NCI-H524 treated with DMSO at 0.1 percent for 48 hours (cell line): ENCODE measurements at places on chromosomes 5 and 9.
A peak's percentile ranks its signal among the peaks of the same experiment; 100 is the strongest.

GRCh38 chr9:9924376-9924775 is 688.4 kb downstream of the PTPRD start:
- DNase-seq, result no peak

GRCh38 chr5:125042261-125042890 is 295.9 kb upstream of the ZNF608 start:
- DNase-seq, result no peak

DNA sequence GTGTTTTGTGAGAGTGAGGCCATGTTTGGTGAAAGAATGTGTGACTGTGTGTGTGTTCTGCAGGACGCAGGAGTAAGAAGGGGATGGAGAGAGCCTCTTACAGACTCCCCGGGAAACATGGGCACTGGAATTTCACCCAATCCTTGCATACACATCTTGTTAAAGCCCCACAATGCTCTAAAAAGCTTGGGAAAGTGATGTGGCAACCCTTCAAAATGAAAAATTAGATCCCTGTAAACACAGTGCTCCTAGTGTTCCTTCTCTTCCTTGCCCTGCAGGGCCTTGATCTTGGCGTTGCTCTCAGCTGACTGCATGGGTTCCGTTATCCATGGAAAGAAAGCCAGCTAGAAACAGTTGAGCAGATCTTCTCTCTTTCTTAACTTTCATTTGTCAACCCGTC is 701.7 kb downstream of the SEMA5A start:
- DNase-seq, result no peak

GRCh38 chr9:93244101-93244500 is 60.2 kb downstream of the WNK2 start:
- peak; percentile 50 for DNase-seq

DNA sequence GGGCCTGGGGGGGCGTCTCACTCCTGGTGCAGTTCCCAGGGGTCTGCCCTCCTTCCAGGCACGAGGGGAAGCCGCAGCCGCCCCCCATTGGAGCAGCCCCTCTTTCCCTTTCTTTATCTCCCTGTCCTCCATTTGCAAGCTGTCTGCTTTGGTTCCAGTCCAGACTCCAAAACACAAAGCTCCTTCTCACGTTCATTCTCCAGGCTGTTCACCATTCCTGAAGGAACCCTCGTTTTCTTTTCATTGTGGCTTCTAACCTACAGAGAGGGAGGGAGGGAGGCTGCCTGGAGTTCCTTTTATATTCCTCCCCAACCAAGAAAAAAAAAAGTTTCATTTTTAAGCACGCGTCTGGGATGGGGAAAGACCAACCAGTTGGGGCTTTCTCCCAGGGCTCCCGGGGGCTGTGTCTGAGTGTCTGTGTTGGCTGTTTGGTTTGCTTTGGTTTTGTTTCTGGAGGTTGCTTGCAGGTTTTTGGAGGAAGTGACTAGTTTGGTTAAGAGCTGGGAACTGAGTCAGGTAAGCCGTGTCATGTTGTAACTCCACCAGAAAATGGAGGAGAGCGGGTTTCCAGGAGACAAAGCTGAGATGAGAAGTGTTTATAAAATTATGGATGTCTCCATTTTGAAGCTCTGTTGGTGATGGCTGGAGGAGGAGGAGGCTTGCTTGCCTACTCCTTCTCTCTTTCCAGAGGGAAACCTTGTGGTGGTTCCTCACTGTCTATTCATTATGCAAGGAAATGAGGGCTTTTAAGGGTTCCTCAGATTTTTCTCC is 1.6 kb downstream of the ZNF462 start:
- no peak for DNase-seq

DNA sequence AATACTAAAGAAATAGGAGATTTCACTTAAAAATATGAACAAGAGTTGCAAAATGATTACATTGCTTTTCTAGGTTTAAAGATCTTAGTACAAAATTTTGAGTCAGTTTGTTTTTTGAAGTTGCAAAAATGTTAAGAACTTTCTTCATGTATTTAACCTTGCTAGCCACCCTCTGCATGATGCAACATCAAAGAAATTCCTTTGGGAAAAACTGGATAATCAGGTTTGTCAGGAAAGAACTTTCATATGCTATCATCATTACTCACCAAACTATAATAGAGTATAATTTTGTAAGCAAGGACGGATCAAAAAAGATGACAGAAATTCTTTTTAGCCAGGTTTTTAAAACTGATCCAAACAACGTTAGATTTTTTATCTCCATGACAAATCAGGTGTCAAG is 116.9 kb upstream of the MRPS30 start:
- no peak for DNase-seq

GRCh38 chr5:90557871-90558270 is 726 bp upstream of the ADGRV1 start:
- DNase-seq, result no peak

DNA sequence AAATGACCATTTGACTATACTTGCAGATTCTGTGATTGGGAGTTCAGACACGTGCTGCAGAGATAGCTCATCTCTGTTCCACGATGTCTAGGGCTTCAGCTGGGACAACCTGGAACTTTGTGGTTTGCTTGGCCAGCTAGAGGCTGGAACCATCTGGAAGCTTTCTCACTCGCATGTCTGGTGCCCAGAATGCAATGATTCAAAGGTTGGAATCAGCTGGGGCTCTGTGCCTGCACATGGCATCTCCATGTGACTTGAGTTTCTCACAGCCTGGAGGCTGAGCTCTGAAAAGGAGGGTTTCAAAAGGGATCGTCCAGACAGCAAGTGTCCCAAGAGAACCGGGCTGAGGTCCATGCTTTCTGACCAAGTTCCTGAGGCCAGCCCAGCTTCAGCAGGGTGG is 465.2 kb downstream of the GADD45G start:
- DNase-seq, result no peak

GRCh38 chr5:165914456-165914855 is 2377.0 kb upstream of the WWC1 start:
- no peak for DNase-seq

DNA sequence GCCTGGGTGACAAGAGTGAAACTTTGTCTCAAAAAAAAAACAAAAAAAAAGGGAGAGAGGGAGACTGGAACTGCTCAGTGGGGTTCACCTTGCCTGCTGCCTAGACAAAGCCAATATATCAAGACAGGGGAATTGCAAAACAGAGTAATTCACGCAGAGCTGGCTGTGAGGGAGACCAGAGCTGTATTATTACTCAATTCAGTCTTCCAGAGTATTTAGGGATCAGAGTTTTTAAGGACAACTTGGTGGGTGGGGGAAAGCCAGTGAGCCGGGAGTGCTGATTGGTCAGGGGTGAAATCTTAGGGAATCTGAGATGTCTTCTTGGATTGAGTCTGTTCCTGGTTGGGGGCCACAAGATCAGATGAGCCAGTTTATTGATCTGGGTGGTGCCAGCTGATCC is 25.6 kb upstream of the SPIN1 start:
- no peak for DNase-seq

GRCh38 chr9:68780720-68781119 is 75.7 kb downstream of the PIP5K1B start:
- DNase-seq, result no peak

GRCh38 chr5:15183520-15183919 is 311.9 kb upstream of the ANKH start:
- DNase-seq, result no peak

GRCh38 chr5:103389846-103390245 is 131.3 kb downstream of the MACIR start:
- DNase-seq, result no peak

DNA sequence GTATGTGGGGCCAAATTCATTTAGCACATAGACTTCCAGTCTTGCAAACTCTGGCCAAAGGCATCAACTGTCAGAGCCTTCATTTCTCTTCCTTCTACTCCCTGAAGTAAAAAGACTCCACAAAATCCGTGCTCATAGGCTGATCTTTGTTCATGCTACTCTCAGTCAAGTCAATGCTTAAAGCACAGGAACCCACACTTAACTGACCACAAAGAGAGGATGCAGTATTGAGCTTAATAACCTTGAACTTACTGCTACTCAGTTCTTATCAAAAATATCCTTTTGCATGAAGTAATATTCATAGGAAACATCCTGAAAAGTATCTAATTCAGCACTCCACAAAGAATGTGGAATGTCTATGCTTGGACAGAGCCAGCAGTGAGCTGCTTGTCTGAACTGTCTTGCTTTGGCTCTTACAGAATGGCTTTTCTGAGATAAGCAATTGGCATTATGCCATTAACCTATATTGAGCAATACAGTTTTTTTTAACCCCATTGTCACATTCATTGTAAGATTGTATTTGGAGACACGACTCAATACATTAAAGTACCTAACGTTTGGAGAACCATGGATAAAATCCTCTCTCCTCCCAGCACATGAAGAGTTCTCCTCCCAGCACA is 21.7 kb downstream of the LPAR1 start:
- no peak for DNase-seq

DNA sequence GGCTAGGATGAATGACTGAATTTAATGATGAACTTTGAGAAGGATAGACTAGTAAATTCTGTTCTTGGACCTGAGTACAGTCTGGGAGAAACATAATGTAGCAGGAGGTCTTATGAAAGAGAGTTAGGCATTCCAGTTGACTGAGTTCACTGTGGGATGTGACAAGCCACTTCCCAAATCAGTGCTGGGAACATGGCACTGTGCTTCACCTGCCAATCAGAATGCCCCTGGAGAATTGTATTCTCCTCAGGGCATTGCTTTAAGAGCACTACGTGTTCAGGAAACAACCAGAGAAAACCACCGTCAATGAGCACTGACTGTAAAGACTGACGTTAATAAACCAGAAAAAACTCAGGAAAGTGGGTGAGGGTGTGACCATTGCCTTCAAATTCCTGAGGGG is 1.2 kb downstream of the CCDC107 start:
- no peak for DNase-seq

DNA sequence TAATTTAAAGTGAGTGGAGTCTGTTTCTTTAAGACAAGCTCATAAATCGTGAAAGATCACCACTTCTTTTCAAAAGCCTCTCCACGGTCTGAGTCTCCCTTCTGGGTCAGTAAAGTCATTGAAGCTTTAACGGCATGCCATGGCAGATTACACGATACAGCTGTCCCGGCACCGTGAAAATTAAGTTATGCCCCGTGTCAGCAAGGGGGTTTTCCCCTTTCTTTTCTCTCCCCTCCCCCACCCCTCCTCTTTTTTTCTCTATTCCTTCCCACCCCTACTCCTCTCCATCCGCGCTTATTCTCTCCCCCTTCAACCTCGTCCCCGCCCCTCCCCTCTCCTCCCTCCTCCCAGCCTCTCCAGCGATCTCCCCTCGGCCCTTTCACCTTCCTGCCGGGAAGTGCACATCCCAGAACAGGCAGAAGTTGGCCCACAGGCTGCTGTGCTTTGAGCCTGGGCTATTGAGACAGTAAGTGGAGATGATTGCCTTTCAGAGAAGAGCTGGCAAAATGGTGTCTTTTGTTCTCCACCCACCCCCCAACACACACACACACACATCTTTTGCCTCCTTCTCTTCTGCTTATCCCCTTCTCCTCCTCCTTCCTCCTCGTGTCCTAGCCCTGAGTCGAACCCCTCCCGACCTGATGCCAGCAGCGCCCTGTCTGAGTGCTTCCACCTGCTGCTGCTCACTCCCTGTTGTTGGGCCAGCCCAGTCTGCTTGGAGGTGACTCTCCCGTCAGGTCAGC is 44.1 kb downstream of the GAS1 start:
- no peak for DNase-seq

GRCh38 chr9:128607642-128608350 is 48.9 kb downstream of the DYNC2I2 start:
- DNase-seq, result peak; percentile 58

DNA sequence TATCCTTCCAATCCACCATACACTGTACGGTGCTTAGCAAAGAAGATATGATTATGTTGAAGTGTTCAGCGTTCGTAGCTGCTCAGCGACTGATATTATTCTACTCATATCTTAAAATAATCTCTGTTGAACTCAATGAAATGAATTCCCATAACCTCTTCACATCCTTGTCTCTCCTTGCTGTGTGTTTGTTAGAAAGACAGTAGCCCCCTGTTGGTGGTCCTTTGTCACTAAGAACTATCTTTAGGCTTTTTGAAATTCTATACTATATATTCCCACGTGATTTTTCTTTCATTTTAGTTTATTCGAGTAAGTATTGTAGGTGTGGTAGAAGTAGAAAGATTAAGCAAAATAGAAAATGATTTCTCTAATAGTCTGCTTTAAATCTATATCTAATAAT is 762.8 kb upstream of the WWC1 start:
- no peak for DNase-seq

- no peak for DNase-seq
These were observed 488.2 kb downstream of the TLE4 start for GRCh38 chr9:80059979-80060378.

- no peak for DNase-seq
These were observed 113.0 kb downstream of the FAM170A start for GRCh38 chr5:119742311-119742710.

- no peak for DNase-seq
These were observed 390.4 kb downstream of the ARHGEF28 start for GRCh38 chr5:74016373-74016772.

DNA sequence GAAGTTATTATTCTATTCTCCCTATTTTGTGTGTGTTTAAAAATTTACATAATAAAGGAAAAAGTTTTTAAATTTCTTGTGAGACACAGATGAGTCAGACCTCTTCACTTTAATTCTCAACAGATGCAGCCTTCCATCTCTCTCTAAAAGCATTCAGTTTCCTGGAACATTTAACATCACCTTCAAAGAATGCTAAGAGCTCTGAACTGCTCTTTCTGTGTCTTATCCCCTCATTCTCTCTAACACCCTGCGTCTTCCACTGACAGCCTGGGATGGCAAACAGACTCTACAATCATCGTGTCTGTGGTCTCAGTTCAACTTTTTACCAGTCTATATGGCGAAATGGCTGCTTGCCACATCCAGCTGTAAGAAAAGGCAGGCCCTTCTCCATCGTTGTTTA is 173.0 kb downstream of the HINT1 start:
- no peak for DNase-seq

GRCh38 chr5:74070766-74071165 is 444.8 kb downstream of the ARHGEF28 start:
- DNase-seq, result no peak

DNA sequence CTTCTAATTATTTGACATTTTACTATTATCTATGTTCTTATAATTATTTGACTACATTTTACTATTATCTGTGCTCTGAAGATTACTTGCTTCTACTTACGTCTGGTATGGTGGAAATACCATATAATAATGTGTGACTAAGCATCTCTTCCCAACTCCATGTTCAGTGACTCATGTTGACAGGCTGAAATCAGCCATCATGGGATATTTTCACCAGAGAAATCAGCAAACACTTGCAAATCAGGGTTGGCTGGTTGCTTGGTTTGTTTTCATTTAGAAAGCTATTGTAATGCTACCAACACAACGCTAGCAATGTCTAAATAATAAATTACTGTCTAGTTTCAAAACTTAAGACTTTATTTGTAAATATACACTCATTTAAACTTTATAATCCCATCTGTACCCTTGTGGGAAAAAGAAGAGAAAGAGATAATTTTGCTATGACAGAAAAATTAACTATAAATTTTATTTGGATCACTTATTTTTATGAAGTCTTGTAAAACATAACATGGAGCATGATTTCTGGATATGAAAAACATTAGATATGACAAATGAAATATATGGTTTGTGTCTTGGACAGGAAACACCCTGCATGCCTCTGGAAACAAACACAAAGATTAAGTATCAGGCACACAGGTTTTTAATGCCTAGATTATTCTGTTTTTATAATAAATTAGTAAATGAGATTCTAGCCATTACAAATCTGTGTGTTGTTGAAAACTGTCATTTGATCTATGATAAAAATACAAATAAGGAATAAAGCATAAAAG is 337.6 kb downstream of the BNC2 start:
- DNase-seq, result no peak
